ENCODE measurements at places on chromosomes 1 and 21. TPM values are rescaled to one million over a fixed set of nuclear protein-coding genes. Genes with fewer than 3 reads are reported as not detected.

The RGS18 gene
- polyA plus RNA-seq = 0.67 TPM

The ECM1 gene
- 63.8 TPM for polyA plus RNA-seq

The OR2T2 gene
- not detected for polyA plus RNA-seq

The S100A14 gene
- 1,249 TPM for polyA plus RNA-seq

DNA sequence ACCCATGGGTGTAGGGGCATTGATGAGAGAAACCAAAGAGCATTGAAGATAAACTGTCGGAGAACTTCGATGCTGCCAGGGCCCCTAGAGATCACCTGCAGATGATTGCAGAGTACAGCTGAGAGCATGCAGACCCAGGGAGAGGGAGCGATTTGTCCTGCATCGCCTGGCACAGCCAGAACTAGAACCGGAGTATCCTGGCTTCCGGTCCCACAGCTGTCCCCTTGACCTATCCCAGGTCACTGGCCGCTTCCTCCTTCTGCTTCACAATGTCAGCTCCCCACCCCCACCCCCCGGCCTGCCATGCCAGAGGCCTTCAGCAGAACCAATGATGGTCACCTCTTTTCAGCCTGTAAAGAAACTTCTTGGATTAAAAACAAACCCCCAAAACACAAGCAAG lies 29.2 kb upstream of the SOX13 start:
- no peak for DNase-seq

- DNase-seq = no peak
Measured at GRCh38 chr1:4428711-4429110, 225.7 kb upstream of the AJAP1 start.

DNA sequence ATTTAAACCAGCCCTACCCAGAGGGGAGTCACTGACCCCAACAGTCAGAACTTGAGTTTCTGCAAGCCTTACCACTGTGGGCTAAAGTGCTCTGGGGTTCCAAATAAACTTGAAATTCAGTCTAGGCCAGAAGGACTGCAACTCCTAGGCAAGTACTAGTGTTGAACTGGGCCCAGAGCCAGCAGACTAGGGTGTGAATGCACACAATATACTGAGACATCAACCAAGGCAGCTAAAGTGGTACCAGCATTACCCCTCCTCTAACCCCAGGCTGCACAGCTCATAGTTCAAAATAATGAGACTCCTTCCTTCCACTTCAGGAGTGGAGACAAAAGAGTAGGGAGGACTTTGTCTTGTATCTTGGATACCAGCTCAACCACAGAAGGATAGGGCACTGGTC lies 18.9 kb upstream of the IL20 start:
- DNase-seq = no peak

GRCh38 chr1:206011057-206011456 lies 7.9 kb upstream of the RAB7B start:
- no peak for DNase-seq

- no peak for DNase-seq
Measured at GRCh38 chr1:31625561-31626222, 8.2 kb downstream of the HCRTR1 start.

- no peak for DNase-seq
Measured at GRCh38 chr1:241985787-241986186, 13.1 kb downstream of the MAP1LC3C start.

GRCh38 chr21:42047821-42048613 lies 23.1 kb upstream of the UMODL1 start:
- DNase-seq = no peak

- DNase-seq = no peak
Measured at GRCh38 chr1:207944571-207944970, 33.6 kb upstream of the CD34 start.

- no peak for DNase-seq
Measured at GRCh38 chr1:242081446-242081845, 82.5 kb upstream of the MAP1LC3C start.

DNA sequence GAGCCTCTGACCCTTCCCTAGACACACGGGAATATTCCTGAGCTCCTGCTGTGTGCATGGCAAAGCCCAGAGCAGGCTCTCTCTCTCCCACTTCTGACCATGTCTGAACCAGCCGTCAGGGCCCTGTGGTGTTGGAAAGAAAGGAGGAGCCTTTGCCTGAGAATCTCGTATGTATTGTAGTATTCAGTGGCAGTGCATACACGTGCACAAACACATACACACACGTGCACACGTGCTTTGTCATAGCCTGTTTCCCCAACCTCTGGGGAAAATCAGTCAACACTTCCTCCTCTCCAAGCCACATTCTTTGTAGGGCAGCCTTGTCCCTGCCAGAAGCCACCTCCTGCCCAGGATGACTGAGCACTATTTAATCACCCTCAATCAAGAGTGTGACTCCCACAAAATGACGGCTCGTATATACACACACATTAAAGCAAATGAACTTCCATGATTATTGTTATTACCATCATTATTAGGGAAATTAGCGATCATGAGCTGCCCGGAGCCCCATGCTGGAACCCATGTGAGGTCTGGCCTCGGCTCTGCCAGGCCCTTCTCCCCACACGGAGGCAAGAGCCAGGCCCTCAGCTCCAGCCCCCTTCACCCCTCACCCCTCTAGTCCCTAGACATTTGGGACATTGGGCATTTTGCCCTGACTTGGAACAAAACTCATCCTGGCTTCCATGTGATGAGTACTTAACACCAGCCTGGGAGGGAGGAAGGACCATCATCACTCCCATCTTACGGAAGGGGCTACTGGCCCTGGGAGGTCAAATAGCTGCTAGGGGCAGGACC lies 331.9 kb downstream of the NPHP4 start:
- DNase-seq = peak; percentile 69

GRCh38 chr1:33161061-33161681 lies 20.7 kb downstream of the TRIM62 start:
- no peak for DNase-seq

GRCh38 chr21:29125191-29125590 lies 5.3 kb upstream of the MAP3K7CL start:
- no peak for DNase-seq

DNA sequence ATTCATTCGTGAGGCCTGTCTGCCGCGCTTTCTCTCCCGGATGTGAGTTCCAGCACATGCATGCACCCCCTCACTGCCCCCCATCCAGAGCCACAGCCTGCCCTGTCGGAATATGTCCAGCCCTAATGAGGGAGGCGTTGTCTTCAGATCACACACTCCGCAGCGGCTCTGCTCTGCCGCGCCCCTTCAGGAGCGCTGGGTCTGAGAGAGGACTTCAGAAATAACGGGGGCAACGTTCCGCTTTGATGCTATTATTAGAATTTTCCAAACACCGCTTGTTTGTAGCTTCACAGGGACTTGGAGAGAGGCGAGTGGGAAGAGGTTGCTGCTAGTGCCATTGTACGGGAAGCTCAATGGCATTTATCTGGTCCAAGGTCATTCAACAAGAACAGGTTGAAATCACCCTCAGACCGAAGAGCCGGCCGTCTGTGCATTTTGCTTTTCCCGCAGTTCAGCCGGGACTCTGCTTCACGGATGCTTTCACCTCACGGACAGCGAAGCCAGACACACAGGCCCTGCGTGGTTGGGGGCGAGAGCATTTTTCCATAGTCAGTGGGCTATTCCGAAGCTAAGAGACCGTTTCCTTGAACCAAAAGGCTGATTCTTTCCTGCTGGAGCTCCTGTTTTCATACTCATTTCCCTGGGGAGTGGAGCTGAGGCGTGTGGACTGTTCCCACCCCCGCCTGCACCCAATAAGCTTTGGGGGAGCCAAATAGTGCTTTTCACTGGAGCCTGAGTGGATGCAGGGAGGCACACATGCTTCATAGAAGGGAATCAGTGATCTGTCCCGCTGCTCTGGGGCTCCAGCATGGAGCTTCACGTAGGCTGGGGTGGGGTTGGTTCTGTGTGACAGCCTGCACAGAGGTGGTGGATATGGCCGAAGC lies 69.7 kb downstream of the GALNT2 start:
- no peak for DNase-seq

- no peak for DNase-seq
Measured at GRCh38 chr1:226697929-226698544, 41.0 kb downstream of the ITPKB start.

DNA sequence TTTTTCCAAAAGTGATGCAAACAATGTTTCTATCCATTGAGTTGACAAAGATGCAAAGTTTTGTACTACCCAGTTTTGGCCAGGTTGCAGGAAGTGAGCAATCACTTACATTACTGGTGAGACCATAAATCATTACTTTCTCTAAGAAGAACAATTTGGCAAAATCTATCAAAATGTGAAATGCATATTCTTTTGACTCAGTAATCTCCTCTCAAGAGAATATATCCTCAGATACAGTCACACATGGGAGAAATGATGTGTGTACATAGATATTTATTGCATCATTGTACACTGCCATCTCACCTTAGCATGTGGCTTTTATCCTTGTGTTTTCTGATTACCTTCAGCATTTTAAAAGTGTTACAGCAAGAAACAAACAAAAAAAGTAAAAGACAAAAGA lies 52.4 kb upstream of the FMO3 start:
- no peak for DNase-seq

DNA sequence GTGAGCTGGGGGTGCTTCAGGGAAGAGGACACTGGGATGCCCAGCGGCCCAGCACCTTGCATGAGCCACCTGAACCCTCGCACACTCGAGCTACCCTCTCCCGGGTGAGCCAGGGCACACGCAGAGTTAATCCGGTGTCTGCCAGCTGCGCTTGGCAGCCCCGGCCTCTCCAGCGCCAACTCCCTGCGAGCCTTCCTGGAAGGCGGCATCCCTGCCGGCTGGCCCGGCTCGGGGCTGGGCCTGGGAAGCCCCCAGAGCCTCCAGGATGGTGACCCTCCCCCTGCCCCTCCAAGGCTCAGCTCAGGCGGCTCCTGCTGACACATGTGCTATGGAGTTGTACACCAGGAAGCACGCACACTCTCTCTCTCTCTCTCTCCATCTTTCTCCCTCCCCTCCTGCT lies 48.7 kb downstream of the RAP1GAP start:
- no peak for DNase-seq

- DNase-seq = no peak
Measured at GRCh38 chr1:104953555-104953954, 1203.9 kb downstream of the AMY1C start.

GRCh38 chr1:9086796-9087195 lies 17.4 kb upstream of the SLC2A5 start:
- no peak for DNase-seq

DNA sequence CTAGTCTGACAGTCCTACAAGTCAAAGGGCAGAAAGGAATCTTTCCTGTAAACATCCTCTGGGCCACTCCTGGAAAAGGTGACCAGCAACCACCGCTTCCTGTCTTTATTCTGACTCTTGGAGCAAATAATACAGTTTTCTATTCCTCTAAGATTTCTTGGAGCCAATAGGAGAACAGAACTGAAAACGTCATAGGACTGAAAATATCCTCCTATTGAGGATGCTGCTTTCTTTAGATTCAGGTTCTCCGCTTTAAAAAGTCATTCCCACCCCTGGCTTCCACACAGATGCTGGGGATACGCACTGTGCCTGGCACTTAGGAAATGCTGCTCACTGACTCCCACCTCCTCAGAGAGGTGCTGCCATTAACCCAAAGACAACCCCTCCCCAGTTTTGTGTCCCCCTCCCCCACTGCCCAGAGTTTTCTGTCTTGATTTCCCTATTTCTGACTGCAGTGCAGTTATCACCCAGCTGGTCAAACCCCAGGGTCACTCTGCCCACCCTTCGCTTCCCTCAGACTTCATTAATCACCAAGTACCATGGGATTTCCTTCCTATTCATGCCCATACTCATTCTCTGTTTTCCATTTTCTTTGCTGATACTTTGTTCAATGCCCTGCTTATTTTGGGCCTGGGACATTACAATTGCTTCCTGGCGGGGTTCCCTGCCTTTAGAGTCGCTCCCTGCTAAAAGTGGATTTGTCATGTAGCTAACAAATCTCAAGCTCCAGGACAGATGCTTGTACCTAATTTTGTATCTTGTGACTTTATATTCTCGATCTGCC lies 82.1 kb upstream of the ARHGAP29 start:
- no peak for DNase-seq

GRCh38 chr21:41390043-41390639 lies 28.3 kb downstream of the MX2 start:
- DNase-seq = no peak

DNA sequence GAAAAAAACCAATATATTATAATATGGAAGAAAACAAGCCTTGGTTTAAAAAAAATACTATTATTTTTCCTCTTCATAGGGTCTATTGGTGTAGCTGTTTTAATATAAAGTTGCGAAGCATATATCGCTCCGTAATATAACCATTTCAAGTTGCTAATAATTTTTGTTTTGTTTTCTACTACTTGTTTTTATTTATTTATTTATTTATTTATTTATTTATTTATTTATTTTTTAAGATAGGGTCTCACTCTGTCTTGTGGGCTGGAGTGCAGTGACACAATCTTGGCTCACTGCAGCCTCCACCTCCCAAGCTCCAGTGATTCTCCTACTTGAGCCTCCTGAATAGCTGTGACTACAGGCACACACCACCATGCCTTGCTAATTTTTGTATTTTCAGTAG lies 46.4 kb downstream of the PRDM2 start:
- DNase-seq = no peak

DNA sequence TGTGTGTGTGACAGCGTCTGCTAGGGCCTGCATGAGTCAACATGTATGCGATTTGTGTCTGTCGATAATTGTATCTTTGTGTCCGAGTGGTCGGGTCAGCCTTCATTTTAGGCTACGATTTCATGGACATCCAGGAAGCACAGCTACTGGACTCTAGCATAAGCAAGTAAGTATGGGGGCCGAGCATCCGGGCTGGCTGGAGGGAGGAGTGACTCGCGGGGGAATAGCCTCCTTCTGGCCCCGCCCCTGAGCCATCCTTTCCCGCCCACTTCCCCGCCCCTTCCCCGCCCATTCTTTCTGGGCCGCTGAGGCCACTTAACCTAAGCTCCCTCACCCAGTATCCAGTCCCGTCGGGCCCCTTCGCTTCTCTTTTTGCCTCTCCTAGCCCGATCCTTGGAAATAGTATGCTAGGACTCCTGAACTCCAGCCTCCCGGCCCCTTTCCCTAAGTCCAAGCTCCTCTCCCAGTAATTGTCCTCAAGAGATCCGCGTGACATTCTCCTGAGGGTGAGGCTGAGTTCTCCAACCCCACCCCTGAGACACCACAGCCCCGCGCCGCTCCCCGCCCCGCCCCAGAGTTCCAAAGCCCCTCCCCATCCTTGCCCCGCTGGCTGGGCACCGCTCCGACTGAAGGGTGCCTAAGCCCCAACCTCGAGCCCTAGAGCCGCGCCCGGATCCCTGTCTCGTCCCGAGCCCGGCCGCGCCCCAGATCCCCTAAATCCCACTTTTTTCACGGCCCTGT lies 1.2 kb downstream of the MAP3K6 start:
- no peak for DNase-seq

- DNase-seq = no peak
Measured at GRCh38 chr1:5435414-5435813, 556.8 kb downstream of the NPHP4 start.

DNA sequence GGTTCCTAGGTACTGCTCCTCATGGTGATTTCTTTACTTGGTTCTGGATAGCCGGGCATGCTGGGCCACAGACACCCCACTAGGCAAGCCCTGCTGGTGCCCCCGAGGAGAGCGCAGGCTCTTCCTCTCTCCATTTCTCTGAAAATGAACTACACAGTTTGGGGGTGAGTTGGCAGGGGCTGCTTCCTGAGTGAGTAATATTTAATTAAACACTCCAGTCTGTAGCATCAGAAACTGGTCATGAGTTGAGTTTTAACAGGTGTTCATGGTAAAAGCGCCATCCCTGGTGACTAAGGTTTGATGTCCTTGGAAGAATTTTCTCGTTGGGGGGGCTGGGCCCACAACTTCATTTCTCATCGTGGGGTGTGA lies 1.7 kb downstream of the SPSB1 start:
- no peak for DNase-seq
